Posterior vena cava (tissue), 2 donors: ENCODE measurements at places on chromosomes 6 and 20. TPM values are rescaled to one million over a fixed set of nuclear protein-coding genes. Genes with fewer than 3 reads are reported as not detected.

The BCAS1 gene
- total RNA-seq: 1.8 TPM

The MMS22L gene
- total RNA-seq: 9.2 TPM

DNA sequence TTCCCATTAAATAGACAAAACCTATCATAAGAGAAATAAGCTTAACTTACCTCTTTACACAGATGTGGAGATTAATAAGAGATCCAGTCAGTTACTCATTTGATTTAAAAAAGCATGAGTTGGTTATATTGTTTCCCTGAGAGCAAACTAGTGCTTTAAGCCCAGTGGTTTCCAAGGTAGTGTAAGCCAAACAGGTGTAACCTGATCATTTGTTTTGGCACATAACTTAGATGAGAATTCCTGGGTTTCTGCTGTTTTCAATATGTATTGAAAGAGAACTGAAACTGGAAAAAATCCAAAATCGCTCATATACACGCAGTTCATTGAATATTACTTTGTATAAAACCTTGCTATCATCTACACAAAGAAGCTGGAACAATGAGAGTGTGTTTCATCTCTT lies 30.5 kb upstream of the SMIM8 start:
- DNase-seq: no peak

- no peak for DNase-seq
Measured at GRCh38 chr20:32411955-32412706, 54.0 kb downstream of the ASXL1 start.

DNA sequence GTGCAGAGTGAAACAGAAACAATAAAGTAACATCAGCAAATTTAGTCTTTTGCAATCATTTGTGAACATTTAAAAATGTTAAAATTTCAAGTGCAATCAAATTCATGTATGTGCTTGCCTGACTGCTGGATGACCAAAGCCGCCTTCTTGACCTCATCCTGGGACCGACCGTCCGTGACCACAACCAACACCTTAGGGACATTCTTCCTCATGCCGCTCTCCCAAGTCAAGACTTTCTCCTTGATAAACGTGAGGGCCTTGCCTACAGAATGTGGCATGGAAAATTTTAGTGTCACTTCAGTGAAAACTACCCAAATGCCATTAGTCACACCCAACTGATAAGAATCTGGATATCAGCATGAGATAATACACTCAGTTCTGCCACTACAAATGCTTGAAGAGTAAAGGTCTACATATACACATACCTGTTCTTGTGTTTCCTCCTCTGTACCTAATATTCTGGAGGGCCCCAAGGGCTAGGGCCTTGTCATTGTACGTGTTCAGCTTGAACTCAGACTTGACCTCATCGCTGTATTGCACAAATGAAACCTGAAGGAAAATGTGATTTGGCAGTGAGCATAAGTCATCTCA lies 86.8 kb downstream of the COL12A1 start:
- DNase-seq: no peak
